ENCODE measurements at places on chromosomes 16 and 17. TPM values are rescaled to one million over a fixed set of nuclear protein-coding genes. Genes with fewer than 3 reads are reported as not detected.

The LPO gene
- not detected for polyA plus RNA-seq

The STAC2 gene
- polyA plus RNA-seq: 0.07 TPM

The ABCA9 gene
- not detected for polyA plus RNA-seq

The CYGB gene
- 0.53 TPM for polyA plus RNA-seq

The FADS6 gene
- polyA plus RNA-seq: not detected

The RND2 gene
- polyA plus RNA-seq: not detected

The MYH13 gene
- not detected for polyA plus RNA-seq

The MFSD11 gene
- polyA plus RNA-seq: 18.9 TPM

The KRTAP4-9 gene
- not detected for polyA plus RNA-seq

The LGALS3BP gene
- 90.6 TPM for polyA plus RNA-seq

The PMFBP1 gene
- 0.13 TPM for polyA plus RNA-seq

The FOXN1 gene
- not detected for polyA plus RNA-seq

The TNFRSF13B gene
- not detected for polyA plus RNA-seq

The TSNAXIP1 gene
- polyA plus RNA-seq: not detected

The CPPED1 gene
- polyA plus RNA-seq: 3.2 TPM

The ODAD4 gene
- not detected for polyA plus RNA-seq

The SEPTIN12 gene
- polyA plus RNA-seq: not detected

The HOXB4 gene
- polyA plus RNA-seq: 0.06 TPM

The SOX9 gene
- not detected for polyA plus RNA-seq

The CORO6 gene
- 0.22 TPM for polyA plus RNA-seq

The G6PC1 gene
- not detected for polyA plus RNA-seq

The ACSM5 gene
- polyA plus RNA-seq: not detected

The FKBP10 gene
- not detected for polyA plus RNA-seq

The TRIM72 gene
- polyA plus RNA-seq: not detected

The HOXB13 gene
- polyA plus RNA-seq: not detected

The HSD17B1 gene
- 0.98 TPM for polyA plus RNA-seq

The ABCA10 gene
- polyA plus RNA-seq: not detected

The SMPD3 gene
- 3.5 TPM for polyA plus RNA-seq

The CORO1A gene
- 1,364 TPM for polyA plus RNA-seq

All from naive thymus-derived CD8-positive, alpha-beta T cell (primary cell).